ENCODE measurements at places on chromosomes 7 and 10.

DNA sequence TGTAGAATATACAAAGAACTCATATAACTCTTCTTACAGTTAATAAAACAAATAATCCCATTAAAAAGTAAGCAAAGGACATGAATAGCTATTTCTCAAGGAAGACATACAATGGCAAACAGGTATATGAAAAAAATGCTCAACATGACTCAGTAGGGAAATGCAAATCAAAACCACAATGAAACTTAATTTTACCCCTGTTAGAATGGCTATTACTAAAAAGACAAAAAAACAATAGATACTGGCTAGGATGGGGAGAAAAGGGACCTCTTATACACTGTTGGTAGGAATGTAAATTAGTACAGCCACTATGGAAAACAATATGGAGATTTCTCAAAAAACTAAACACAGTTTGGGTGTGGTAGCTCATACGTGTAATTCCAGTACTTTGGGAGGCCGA, 37.8 kb downstream of the HERPUD2 start:
- no peak for DNase-seq

GRCh38 chr7:8035647-8036518, 67.3 kb downstream of the GLCCI1 start:
- DNase-seq: no peak

GRCh38 chr10:132123606-132124005, 57.9 kb downstream of the JAKMIP3 start:
- no peak for DNase-seq

- DNase-seq: peak; percentile 70
Measured at GRCh38 chr10:15789793-15790525, 70.2 kb upstream of the ITGA8 start.

DNA sequence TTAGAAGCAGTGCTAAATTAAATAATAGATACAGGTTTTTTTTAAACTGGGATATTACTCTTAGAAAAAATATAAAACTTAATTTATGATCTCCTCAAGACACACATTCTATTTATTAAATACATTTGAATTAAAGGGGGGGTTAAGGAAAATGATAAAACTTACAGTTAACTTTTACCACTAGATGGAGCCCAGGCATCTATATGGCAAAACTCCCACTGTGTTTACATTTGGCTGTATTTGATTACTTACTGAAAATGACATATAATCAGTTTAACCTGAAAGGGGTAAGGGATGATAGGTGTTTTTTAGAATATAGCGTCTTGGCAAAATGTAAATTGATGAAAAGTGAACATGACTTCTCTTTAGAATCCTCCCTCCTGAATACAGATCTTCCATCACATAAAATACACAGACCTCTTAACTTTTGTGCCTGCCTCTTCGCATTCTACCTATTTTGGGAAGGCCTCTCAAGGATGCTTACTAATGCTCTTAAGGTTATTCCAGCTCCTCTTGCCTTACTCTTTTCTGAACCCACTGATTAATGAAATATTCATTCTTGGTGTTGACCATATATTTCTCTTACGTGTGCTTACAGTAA, 235.7 kb downstream of the AGMO start:
- DNase-seq: no peak

DNA sequence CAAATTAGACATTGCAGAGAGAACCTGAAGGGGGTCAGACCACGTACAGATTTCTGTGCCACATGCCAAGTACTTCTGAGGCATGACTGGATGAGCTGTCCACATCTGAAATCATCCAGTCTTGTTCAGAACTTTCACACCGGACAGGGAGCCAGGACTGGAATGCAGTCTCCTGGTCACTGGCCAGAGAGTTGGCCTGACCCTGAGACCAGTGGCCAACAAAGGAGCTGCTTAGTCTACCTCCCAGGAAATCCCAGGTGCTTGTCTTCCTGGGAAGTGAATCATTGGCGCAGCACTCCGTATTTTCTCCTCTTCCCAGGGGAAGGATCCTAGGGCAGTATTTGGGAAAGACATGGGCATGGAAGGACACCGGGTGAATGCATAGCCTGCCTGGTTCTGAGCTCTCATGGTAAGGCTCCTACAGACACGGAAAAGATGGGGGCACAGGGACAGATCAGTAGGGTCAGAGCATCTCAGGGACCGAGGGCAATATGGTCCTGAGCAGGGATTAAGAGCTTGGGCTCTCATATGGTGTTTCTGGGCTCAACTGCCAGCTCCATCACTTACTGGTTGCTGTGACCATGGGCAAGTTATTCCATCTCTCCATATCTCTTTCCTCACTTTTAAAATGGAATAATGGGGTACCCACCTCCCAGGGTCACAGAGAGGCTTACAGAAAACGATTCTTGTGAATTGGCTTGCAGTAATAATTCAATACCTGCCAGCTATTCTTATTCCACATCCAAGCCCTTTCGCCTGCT, 1.3 kb upstream of the SCD start:
- DNase-seq: no peak

- DNase-seq: no peak
Measured at GRCh38 chr10:15588635-15589508, 130.8 kb downstream of the ITGA8 start.

DNA sequence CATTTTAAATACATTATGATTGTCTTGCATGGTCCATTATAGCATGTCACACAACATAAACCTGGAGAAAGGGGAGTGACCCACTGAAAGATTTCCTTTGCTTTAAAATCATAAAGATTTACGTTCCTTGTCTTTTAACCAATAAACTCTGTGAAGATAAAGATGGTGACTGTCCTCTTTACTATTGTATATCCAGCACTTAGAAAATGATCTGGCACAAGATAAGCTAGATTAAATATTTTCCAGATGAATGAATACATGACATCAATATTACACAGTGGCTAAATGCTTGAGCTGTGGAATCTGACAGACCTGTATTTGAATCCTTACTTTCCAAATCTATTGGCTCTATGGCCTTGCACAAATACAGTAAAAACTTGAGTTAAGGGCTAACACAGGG, 938.4 kb downstream of the SORCS1 start:
- DNase-seq: no peak

DNA sequence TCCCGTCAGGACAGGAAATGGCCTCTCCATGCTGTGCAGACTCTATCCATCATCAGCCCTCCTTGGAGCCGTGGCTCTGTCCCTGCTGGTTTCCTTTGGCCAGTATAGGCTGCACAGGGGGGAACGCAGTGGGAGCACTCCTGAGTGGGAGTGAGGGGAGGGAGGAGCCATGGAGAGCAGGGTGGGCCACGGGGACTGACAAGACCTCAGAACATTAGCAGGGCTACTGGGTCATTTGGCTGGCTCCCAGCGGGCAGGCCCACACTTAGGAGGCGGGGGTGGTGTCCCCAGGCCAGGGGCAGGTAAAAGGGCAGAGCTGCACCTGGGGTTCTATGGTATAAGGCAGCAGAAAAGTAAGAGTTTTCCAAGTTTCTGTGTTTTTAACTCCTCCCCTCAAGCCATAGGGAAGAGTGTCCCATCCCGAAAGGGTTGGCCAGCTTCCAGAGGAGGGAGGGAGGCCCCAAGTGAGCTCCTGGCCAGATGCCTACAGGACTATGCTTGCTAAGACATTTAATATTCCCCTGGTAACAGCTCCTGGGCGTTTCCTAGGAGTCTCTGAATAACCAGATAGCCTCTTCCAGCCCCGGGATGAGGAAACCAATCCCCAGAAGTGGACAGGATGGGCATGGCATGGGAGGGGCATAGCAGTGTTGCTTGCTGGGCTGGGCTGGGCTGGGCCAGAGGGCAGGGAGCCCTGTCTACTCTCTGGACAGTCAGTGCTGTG, 5.5 kb upstream of the OPN4 start:
- peak; percentile 59 for DNase-seq

DNA sequence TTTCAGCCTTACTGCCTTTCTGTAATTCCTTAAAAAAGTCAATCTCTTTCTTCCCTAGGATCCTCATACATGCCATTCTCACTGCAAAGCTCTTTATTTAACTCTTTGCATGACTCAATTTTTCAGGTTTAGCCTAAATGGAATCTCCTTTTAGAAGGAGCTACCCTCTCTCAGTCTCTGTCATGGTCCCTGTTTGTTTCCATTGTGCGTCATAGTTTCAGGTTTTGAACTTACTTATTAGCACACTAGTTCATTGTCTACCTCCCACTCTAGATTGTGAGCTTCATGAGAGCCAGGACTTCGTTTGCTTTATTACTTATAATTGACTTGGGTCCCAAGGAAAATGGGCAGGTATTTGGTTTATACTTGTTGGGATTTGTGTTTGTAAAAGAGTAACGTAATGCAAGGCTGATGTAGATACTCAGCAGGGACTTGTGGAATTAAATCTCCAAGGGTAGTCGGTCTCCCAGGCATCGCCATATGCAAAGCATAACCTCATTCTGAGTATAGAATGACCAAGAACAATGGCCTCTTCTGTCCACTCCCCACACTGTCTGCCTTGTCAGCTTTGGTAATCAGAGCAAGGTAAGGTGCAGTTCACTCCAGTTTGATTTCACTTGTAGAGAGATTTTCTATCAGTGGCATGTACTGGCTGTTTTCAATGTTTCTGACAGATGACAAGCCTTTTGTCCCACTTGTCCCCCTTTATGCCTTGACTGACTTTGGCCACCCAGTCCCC, 252.0 kb downstream of the SORCS3 start:
- no peak for DNase-seq

DNA sequence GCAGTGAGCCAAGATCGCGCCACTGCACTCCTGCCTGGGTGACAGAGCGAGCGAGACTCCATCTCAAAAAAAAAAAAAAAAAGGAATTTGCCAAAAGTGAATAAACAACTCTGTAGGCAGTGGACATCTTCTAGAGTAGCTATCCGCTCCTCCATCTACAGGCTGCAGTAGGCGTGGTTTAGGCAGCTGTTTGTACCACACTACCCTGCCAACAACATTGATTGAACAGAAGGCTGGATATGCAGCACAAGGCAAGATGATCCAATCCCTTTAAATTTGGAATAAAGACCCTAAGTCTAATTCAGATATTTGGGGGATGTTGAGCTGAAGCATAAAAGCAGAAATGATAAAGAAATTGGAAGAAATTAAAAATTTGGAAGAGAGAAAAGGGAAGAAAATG, 141.6 kb downstream of the TES start:
- DNase-seq: no peak

GRCh38 chr10:3085785-3086567, 18.6 kb downstream of the PFKP start:
- DNase-seq: no peak

- DNase-seq: no peak
Measured at GRCh38 chr7:1124164-1124563, 35.8 kb downstream of the ZFAND2A start.

GRCh38 chr10:99620711-99621453, 643 bp upstream of the SLC25A28 start:
- peak; percentile 78 for DNase-seq

- no peak for DNase-seq
Measured at GRCh38 chr7:138008588-138009349, 6.9 kb upstream of the CREB3L2 start.

GRCh38 chr7:117672453-117672852, 192.6 kb downstream of the CFTR start:
- DNase-seq: no peak

- DNase-seq: no peak
Measured at GRCh38 chr10:4685491-4685890, 140.5 kb upstream of the AKR1E2 start.

DNA sequence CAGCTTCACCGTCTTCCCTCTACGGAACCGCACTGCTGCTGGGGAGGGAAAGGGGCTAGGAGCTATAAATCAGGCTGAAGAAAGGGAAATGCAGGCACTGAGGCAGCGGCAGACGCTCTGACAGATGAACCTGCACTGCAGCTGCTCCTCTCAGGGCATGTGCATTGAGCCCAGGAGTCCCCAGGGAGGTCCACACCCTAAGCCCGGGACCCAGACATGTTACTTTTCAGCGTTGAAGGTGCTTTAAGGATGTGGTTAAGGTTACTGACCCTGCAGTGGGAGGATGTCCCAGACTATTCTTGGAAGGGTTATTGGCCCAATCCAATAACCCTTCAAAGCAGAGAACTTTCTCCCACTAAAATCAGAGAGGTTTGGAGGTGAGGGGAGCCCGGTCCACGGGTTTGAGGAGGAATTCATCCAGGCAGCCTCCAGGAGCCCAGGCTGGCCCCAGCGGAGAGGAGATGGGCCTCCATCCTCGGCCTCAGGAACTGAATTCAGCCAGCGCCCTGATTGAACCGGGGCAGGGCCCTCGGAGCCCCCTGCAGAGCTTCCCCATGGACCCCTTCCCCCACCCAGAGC, 75.4 kb downstream of the ADARB2 start:
- no peak for DNase-seq

- DNase-seq: peak; percentile 57
Measured at GRCh38 chr7:44257618-44258422, 57.0 kb downstream of the YKT6 start.

GRCh38 chr7:140722254-140722653, 25.7 kb downstream of the NDUFB2 start:
- no peak for DNase-seq

GRCh38 chr7:68434857-68435256, 1163.4 kb upstream of the AUTS2 start:
- DNase-seq: no peak

DNA sequence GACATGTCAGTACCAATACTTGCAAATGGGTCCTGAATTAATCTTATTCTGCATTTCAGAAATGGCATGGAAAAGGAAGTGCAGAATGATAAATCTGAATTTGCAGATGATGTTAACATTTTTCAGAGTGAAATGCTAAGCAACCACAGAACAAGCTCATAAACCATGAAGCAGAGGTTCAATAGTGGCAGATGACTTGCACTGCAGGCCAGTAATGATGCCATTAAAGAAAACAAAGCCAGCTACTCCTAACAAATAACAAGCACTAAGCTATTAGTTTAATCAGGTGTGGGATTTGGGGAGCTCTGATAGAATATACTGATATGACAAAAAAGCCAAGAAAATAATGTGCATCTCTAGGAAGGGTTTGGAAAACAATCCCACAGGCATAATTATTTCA, 85.4 kb downstream of the FAM13C start:
- no peak for DNase-seq

DNA sequence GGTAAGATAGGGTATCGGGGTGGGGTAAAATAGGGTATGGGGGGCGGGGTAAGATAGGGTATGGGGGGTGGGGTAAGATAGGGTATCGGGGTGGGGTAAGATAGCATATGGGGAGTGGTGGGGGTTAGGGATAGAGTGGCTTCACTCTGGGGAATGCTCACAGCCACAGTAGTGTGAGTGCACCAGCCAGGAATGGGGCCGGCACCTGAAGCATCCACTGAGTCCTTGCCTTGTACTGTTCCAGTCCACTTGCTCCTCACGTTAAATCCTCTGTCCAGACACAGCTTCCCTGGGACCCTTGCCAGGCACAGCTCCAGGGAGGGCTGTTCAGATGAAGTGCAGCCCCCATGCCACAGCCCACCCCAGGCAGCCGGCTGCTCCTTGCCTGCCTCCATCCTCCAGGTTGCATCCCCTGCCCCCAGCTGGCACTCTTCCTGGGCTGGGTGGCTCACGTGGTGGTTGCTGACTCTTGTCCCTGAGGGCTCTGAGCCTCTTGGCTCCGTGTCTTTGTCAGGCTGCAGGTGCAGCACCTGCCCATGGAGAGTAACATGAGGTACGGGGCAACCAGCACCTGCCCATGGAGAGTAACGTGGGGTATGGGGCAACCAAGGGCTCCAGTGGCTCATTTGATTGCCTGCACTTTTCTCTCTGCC, 268.4 kb downstream of the TCERG1L start:
- no peak for DNase-seq

Data from AG09309 (cell line).